ENCODE measurements at places on chromosomes 2 and 18. TPM values are rescaled to one million over a fixed set of nuclear protein-coding genes. Genes with fewer than 3 reads are reported as not detected.

TRIM43 gene
- not detected for total RNA-seq

MC5R gene
- not detected for total RNA-seq

GRCh38 chr2:96809951-96810782, 5.9 kb upstream of the CNNM3 start:
- DNase-seq: no peak

DNA sequence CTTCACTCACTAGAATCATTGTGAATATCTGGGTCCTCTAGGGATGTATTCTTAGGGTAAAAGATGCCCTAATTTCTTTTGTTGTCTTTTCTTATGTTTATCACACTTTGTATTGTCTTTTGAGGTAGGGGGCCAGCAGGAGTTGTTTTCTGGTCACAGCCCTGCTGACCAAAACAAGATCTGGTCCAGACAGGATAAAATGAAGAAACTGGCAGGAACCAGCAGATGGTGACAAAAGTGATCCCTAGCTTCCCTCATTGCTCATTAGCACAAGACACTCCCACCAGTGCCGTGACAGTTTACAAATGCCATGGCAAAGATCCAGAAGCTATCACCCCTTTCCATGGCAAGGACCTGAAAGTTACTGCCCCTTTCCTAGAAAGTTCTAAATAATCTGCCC, 81.7 kb upstream of the CCDC85A start:
- DNase-seq: no peak

- no peak for DNase-seq
Measured at GRCh38 chr2:28558158-28558820, 62.4 kb downstream of the PLB1 start.

Measured in mammary epithelial cell (primary cell).